ENCODE measurements at places on chromosomes 6 and 20. TPM values are rescaled to one million over a fixed set of nuclear protein-coding genes. Genes with fewer than 3 reads are reported as not detected.

ADGRG6 gene
- polyA plus RNA-seq = 0.42 TPM

CLVS2 gene
- 0.58 TPM for polyA plus RNA-seq

NOTCH4 gene
- 30.2 TPM for polyA plus RNA-seq

PPIL6 gene
- 7.6 TPM for polyA plus RNA-seq

UST gene
- polyA plus RNA-seq = 30.5 TPM

FERMT1 gene
- 0.85 TPM for polyA plus RNA-seq

GPSM3 gene
- 7.3 TPM for polyA plus RNA-seq

CPXM1 gene
- 12.3 TPM for polyA plus RNA-seq

COL9A3 gene
- 17.5 TPM for polyA plus RNA-seq

KCNG1 gene
- polyA plus RNA-seq = 2.1 TPM

EMILIN3 gene
- 18.6 TPM for polyA plus RNA-seq

PCNA gene
- 172 TPM for polyA plus RNA-seq
